Left renal pelvis (tissue), 4 donors: ENCODE measurements at places on chromosomes 2 and 18. TPM values are rescaled to one million over a fixed set of nuclear protein-coding genes. Genes with fewer than 3 reads are reported as not detected.

MEIS1 gene
- 139 TPM for polyA plus RNA-seq

FZD7 gene
- 131 TPM for polyA plus RNA-seq

PREPL gene
- polyA plus RNA-seq = 171 TPM

MC5R gene
- polyA plus RNA-seq = 0.27 TPM

ELOA2 gene
- polyA plus RNA-seq = not detected

YWHAQ gene
- polyA plus RNA-seq = 463 TPM
